Activated CD8-positive, alpha-beta memory T cell treated with anti-CD3 and anti-CD28 coated beads for 1 hour (primary cell): ENCODE measurements at places on chromosomes 4 and X.

DNA sequence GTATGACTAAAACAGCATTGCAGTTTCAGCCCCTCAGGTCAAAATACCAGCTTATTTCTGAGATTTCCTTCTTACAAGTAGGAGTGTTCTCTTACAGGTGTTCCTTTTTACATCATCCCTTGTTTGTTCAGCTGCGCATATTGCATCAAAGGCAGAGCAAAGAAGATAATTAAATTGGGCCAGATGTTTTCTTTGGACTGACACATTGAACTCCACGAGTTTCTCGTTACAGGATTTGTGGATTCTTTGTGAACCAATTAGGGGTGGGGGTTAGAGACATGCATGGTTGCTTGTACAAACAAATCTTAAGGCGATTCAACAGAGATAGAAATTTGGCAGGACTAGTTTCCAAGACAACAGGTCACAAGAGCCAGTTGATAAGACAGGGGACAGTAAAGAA lies 95.7 kb downstream of the SPANXN4 start:
- no peak for DNase-seq

DNA sequence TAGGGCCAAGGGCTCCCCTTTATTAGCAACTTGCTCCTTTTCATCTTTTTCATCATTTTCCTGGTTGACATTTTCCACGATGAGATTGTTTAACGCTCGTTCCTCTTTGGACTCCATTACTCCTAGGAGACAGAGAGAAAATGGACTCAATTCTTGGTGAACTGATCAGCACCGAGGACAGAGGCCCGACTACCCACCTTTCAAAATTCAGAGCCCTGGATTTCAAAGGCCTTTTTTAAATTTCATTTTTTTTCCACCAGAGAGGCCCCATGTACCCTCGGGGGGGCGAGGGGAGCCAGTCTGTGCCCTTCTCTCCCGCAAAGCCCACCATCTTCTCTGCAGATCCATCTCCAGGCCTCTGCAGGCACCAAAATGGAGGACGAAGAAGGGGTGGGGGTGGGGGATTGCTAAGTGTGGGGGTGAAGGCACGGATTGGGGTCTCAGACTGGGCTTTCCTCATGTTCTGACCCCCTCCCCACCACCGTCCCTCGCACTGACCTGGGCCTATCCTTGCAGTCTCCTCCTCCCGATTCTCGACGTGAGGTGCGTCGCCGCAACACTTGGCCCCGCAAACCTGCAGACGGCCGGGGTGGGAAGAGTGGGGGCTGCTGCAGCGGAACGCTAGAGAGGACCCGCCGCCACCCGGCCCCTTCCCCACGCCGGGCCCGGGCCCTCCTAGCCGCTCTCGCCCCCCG lies 783 bp downstream of the BEX2 start:
- DNase-seq = no peak

DNA sequence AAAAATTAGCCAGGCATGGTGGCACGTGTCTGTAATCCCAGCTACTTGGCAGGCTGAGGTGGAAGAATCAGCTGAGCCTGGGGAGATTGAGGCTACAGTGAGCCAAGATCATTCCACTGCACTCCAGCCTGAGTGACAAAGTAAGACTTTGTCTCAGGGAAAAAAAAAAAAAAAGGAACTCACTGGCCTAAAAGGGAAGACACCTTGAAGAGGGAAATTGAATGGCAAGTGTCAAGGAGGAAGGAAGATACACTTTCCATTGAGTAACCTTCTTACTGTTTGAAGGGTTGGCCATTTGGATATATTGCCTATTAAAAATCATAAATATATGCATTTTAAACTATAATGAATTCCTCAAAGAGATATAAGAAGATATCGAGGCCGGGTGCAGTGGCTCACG lies 147.5 kb upstream of the FAM241A start:
- no peak for DNase-seq

DNA sequence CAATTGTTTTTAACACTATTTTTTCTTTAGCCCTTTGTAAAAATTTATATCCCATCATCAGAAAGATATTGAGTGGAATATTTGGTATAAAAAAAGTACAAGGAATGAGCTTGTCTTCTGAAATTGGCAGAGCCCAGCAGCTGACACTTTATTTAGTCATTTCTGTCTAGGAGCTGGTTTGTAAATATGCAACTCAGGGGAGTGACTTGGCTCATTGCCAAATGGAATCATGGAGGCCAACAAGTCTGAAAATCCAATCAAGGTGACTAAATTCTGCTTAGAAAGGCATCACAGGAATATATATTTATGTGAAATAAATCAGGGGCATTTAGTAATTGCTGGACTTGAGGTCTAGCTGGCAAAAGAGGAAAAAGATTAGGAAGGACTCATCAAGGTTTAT lies 74.4 kb downstream of the OTC start:
- DNase-seq = no peak

GRCh38 chr4:112318239-112319142 lies 21.3 kb downstream of the ALPK1 start:
- DNase-seq = no peak

DNA sequence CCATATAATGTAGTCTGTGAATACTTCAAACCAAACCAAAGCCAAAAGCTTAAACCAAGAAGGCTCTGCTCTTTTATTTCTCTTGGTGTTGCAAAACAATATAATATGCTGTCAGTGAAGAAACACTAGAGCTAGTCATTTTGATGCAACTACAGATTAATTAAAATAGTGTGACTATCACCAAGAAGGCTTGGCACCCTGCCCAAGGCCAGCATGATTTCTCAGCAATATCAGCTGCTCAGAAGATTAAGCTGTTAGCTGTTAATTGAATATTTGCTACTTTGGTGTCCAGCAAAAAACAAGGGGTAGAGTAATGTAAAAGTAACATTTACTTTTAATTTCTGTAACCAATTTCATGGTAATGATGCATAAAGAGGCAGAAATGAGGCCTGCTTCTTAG lies 104.9 kb upstream of the PRPS2 start:
- DNase-seq = no peak

GRCh38 chr4:1109898-1110506 lies 3.4 kb downstream of the RNF212 start:
- no peak for DNase-seq
